ENCODE measurements at places on chromosomes 13 and 19.

DNA sequence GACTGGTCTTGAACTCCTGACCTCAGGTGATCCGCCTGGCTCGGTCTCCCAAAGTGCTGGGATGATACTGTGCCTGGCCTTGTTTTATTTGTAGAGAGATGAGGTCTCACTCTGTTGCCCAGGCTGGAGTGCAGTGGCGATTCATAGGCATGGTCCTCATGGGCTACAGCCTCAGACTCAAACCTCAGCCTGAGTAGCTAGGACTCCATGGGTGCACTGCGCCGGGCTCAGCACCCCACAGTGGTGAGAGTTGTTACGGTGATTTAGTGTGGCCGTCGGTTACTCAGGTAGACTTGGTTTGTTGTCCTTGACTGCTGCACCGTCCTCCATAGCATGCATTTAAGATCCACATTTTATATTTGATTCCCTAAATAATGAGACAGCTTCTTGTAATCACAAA, 80.7 kb downstream of the SLC6A16 start:
- DNase-seq, result no peak

DNA sequence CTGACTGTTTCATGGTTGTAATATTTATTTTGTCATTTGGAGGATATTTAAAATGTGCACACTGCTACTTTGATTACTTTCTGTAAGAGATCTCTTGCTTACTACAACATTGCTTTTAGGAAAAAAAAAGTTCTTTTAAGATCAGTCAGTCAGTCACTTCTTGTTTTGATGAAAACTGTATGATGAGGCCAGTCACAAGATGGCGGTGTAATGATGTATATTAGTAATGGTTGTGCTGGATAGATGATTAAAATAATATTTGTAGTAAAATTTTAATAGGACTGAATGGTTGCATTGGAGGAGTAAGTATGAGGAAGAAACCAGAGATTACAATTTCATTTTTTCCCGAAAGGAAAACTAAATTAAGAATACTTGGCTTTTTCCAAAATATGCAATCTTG, 2411.1 kb downstream of the PCDH9 start:
- no peak for DNase-seq

GRCh38 chr13:92270990-92271389, 872.6 kb downstream of the GPC5 start:
- DNase-seq, result no peak

DNA sequence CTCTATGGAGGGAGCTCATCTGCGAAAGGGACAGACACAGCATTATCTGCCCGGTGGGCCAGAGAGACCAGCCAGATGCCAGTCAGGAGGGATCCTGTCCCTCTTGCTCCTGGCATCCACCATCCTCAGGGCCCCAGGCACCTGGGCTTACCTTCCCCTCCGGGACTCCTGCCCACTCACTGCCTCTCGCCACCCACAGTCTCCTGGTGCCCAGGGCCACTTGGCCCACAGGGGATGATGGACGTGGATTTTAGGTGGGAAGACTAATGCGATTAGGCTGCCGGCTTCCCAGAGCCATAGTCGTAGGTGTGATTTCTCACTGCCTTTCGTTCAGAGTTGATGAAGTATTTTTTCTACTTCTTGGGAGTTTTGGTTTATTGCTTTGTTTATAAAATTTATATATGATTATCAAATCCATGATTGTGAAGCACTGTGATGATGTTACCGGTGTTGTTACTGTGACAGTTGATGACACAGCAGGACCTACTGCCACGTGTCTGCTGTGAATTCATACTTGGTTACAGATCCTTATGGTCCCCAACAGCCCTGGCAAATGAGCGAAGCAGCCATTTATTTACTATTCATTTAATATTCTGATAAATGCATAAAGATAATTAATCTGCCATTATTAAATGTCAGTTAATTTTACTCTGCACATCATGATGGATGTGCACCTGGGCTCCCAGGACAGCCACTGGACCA, 14.5 kb upstream of the CHAMP1 start:
- DNase-seq, result no peak

- DNase-seq, result no peak
These were observed 718 bp downstream of the ACTN4 start for GRCh38 chr19:38647966-38648768.

- DNase-seq, result no peak
These were observed 4.3 kb downstream of the SOX1 start for GRCh38 chr13:112071102-112071722.

GRCh38 chr13:80462567-80462966, 121.6 kb upstream of the SPRY2 start:
- DNase-seq, result no peak

DNA sequence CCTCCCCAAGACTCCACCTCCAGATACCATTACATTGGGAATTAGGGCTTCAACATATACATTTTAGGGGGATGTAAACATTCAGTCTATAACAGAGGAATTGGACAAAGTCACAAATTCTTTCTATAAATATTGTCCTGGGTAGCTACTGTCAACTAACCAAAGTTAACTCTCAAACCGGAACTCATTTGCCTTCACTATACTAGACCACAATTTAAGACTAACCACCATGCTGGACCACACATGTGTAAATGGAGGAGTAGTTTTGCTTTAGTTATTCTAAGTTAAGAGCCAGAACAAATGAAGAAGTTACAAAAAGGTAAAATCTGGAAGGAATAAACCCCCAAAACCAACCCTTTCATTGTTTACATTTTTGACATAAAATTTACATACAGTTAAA, 222.8 kb downstream of the NDFIP2 start:
- DNase-seq, result no peak

- no peak for DNase-seq
These were observed 7.4 kb upstream of the TPP2 start for GRCh38 chr13:102589301-102589822.

DNA sequence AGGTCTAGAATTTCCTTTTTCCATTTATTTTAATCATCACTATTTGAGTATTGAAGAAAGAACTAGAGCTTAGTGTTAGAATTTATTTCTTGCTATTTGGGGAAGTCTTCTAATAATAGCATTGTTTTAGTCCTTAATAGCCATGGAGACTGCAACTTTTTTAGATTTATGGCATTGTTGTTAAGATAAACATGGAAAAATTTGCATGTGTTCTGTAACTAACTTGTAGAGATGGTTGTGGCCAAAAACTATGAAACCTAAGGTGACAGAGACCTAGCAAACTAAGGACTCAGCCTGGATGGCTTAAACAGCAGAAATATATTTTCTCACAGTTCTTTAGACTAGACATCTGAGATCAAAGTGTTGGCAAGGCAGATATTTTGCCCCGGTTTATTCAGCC, 246.4 kb downstream of the SPRY2 start:
- no peak for DNase-seq

DNA sequence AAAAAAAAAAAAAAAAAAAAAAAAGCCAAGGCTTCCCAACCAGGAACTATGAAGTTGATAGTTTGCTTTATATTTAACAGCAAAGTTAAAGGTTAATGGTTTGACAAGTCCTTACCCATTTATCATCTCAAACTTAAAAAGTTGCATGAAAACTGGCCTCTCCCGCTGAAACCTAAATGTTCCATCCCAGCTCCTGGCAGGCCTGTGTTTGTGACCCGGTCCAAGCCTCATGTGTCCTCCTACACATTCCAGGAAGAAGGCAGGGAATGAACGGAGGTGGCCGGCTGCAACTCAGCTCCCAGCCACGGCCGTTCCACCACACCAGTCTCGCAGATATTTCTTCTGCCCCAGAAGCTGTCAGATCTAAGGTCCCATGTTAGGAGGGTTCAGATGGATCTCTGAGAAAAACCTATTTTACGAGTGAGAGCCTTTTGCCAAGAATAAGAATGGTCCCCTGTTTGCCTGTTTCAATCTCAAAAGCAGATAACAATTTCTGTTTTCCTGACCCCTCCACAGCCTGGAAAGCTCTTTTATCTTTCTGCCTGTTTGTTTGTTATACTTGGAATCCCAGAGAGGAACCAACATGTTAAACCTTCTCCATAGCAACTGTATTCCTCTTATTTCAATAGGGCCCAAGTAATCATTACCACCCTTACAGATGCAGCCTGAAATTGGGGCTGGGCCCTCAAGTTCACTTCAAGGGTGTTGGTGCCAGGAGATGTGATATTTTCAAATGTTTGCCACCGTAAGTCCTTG, 56.5 kb downstream of the KCTD12 start:
- DNase-seq, result no peak

DNA sequence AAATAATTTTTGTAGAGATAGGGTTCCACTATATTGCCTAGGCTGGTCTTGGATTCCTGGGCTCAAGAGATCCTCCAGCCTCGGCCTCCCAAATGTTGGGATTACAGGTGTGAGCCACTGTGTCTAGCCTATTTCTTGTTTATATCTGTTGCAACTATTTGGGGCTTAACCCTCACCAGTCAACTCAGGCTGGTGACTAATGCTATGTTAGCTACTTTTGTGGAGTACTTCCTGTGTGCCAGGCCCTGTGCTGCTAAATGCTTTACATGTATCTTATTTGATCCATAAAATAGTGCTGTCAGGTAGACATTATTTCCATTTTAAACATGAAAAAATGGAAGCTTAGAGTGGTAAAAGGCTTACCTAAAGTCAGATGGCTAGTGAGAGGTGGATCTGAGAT, 13.8 kb downstream of the CEACAM1 start:
- DNase-seq, result no peak

- no peak for DNase-seq
These were observed 512.5 kb downstream of the TBC1D4 start for GRCh38 chr13:74969419-74969818.
